ENCODE measurements at places on chromosomes 2 and 18. TPM values are rescaled to one million over a fixed set of nuclear protein-coding genes. Genes with fewer than 3 reads are reported as not detected.

The TTL gene
- total RNA-seq: 50.1 TPM

The OSR1 gene
- total RNA-seq: not detected

The ARHGAP15 gene
- total RNA-seq: 54.1 TPM

The MYOM1 gene
- 2.4 TPM for total RNA-seq

The ALPP gene
- total RNA-seq: not detected

The CSRNP3 gene
- not detected for total RNA-seq

The FSHR gene
- total RNA-seq: not detected

The PLEKHM3 gene
- total RNA-seq: 7.1 TPM

The RND3 gene
- total RNA-seq: not detected

The MALT1 gene
- 23.9 TPM for total RNA-seq

The SOCS6 gene
- 3.8 TPM for total RNA-seq

The CYP26B1 gene
- not detected for total RNA-seq

The PLB1 gene
- total RNA-seq: 1.8 TPM

The ST6GAL2 gene
- total RNA-seq: not detected

The CABYR gene
- 0.16 TPM for total RNA-seq

The NETO1 gene
- total RNA-seq: not detected

The TEX44 gene
- total RNA-seq: not detected

The PMAIP1 gene
- total RNA-seq: 41.8 TPM

The SLC23A3 gene
- total RNA-seq: 1.9 TPM

The OTOF gene
- total RNA-seq: 12.3 TPM

The CDH7 gene
- not detected for total RNA-seq

The LYG1 gene
- total RNA-seq: 2.0 TPM

The SLC14A1 gene
- total RNA-seq: 6.0 TPM

The PLEK gene
- total RNA-seq: 0.48 TPM

The KRTCAP3 gene
- total RNA-seq: 7.5 TPM

The ANXA4 gene
- 45.6 TPM for total RNA-seq

The ATF2 gene
- total RNA-seq: 65.9 TPM

The SPC25 gene
- total RNA-seq: 18.5 TPM

The FAM124B gene
- total RNA-seq: 2.0 TPM

The UPP2 gene
- not detected for total RNA-seq

The INPP5D gene
- total RNA-seq: 62.3 TPM

The SNTG2 gene
- total RNA-seq: not detected

The NIFK gene
- total RNA-seq: 125 TPM

The CIB4 gene
- total RNA-seq: not detected

The PLGLB2 gene
- 2.0 TPM for total RNA-seq

The NPHP1 gene
- 1.0 TPM for total RNA-seq

The MAP3K19 gene
- total RNA-seq: not detected

The COBLL1 gene
- total RNA-seq: 0.11 TPM

The MAP4K3 gene
- 22.7 TPM for total RNA-seq

The ABCG5 gene
- total RNA-seq: 0.14 TPM

The IL1B gene
- total RNA-seq: not detected

The CXCR1 gene
- not detected for total RNA-seq

The TMEM163 gene
- 0.27 TPM for total RNA-seq

The PTPRN gene
- total RNA-seq: 1.6 TPM

The EPB41L3 gene
- 1.9 TPM for total RNA-seq

The CRYGC gene
- total RNA-seq: not detected

The CCDC85A gene
- total RNA-seq: not detected

The NYAP2 gene
- total RNA-seq: not detected

The MC2R gene
- not detected for total RNA-seq

The THSD7B gene
- not detected for total RNA-seq

The FER1L5 gene
- total RNA-seq: not detected

The ADD2 gene
- 3.1 TPM for total RNA-seq

The PIK3C3 gene
- total RNA-seq: 50.4 TPM

The ARL4C gene
- total RNA-seq: 45.7 TPM

The LHCGR gene
- not detected for total RNA-seq
